ENCODE measurements at places on chromosomes 1 and 21.

- peak; percentile 58 for DNase-seq
Measured at GRCh38 chr1:207831517-207832327, 79.2 kb downstream of the CD34 start.

- no peak for DNase-seq
Measured at GRCh38 chr1:216015116-216015515, 408.1 kb downstream of the USH2A start.

DNA sequence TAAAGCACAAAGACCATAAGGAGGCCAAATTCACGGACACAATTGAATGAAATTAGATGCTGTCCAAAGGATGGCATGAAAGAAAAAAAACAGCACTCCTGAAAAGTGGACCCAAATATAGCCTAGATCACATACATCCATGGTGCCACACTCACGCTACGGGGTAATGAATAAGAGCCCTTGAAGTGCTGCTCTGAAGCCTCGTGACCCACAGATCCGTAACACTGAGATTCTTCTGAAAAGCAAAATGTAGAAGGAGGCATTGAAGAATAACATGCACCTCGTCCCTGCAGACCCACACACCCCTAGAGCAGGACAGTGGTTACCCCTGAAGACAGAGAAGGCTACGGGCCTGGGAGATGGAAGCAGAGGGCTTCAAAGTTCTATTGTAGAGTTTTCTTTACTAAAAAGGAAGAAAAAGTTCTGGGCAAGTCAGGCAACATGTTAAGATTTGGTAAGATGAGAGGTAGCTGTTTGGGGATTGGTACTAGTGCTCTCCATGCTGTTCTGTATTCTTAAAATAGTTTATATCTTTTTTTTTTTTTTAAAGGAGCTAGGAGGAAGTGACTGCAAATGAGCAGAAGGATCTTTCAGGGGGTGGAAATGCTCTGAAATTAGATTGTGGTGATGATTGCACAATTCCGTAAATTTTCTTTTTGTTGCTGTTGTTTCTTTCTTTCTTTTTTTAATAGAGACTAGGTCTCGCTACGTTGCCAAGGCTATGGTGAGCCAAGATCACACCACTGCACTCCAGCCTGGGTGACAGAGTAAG lies 4.1 kb upstream of the ITGB2 start:
- DNase-seq: peak; percentile 55

DNA sequence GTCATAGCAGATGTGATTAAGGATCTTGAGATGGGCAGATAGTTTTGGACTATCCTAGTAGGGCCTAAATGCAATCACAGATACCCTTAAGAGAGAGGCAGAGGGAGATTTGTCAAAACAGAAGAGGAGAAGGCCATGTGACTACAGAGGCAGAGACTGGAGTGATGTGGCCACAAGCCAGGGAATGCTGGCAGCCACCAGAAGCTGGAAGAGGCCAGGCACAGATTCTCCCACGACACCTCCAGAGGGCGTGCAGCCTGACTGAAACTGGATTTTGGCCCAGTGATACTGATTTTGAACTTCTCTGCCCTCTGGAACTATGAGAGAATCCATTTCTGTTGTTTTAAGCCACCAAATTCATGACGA lies 52.1 kb upstream of the EPS8L3 start:
- DNase-seq: no peak

DNA sequence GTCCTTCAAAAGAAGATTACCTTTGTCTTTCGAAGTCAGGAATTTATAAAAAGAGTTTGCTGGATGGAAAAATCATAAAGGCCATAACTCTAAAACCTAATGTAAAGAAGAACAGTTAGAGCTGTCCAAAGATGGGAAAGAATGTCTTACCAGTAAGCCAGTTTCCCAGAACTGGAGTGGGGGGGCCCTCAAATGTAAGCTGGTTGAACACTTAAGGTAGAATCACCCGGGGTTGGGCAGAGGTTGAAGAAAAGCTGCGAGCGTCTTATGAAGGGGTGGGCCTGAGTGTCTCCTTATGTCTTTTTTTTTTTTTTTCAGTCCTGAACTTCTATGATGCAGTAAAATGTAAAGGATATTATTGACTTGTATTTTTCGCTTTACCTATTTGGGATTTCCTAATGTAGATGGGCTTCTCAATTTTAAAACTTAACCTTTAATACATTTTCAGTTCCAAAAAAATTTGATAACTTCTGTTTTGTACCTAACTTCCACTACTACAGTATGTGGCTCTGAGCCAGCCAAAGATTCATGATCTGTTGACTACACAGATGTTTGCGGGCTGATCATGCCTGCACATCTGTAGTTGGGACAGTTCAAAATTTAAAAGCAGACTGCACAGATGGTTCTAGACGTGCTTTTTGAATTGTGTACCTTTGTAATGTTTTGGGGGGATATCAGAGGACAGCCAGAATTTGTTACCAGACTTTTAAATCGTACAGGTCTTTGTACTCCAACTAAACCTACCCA lies 43.6 kb downstream of the NFYC start:
- DNase-seq: no peak

DNA sequence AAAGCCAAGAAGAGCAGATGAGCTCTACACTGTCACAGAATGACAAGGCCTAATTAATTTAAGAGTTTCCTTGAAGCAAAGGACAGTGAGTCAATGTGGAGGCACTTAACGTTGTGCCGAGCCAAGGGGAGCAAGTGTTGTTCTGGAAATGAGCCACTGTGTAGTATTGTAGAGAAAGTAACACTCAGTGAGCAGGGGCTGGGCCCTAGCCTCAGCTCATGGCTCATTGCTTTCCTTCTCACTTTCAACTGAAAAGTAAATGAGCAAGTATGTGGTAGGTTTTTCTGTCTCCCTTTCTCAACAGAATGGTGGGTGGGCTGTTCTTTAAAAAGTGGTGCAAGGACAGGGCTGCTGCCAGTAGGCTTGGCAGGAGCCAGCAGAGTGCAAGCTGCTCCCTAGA lies 11.8 kb upstream of the KIAA0040 start:
- DNase-seq: no peak

- DNase-seq: no peak
Measured at GRCh38 chr1:215612391-215612790, 45.3 kb downstream of the KCTD3 start.
